ENCODE measurements at places on chromosomes 4 and X. TPM values are rescaled to one million over a fixed set of nuclear protein-coding genes. Genes with fewer than 3 reads are reported as not detected.

TMEM156 gene
- total RNA-seq, result 3.8 TPM

NPFFR2 gene
- not detected for total RNA-seq

NWD2 gene
- total RNA-seq, result not detected

GRIA3 gene
- 0.39 TPM for total RNA-seq

VEGFC gene
- total RNA-seq, result 63.4 TPM

CT45A2 gene
- total RNA-seq, result not detected

TEX13D gene
- total RNA-seq, result not detected

NAP1L3 gene
- total RNA-seq, result 2.8 TPM

ATP1B4 gene
- not detected for total RNA-seq

GLRB gene
- total RNA-seq, result 5.8 TPM

KLB gene
- total RNA-seq, result not detected

ASB9 gene
- total RNA-seq, result not detected

P2RY8 gene
- not detected for total RNA-seq

DCLK2 gene
- total RNA-seq, result 1.8 TPM

PLK4 gene
- 10.9 TPM for total RNA-seq

NLGN4X gene
- total RNA-seq, result 0.32 TPM

SLC9B1 gene
- not detected for total RNA-seq

PAPSS1 gene
- total RNA-seq, result 30.6 TPM

DCAF8L2 gene
- not detected for total RNA-seq

FGF13 gene
- 3.4 TPM for total RNA-seq

SPACA5 gene
- not detected for total RNA-seq

UGT2B17 gene
- not detected for total RNA-seq

MAGEA9B gene
- total RNA-seq, result not detected

BEND4 gene
- total RNA-seq, result not detected

TRPC5OS gene
- not detected for total RNA-seq

MAGEA12 gene
- total RNA-seq, result not detected

CENPVL3 gene
- total RNA-seq, result not detected

SAGE1 gene
- total RNA-seq, result not detected

DNASE1L1 gene
- total RNA-seq, result 58.0 TPM

GPR173 gene
- total RNA-seq, result 9.8 TPM

RBMX2 gene
- 30.9 TPM for total RNA-seq

NUP62CL gene
- not detected for total RNA-seq

INTS12 gene
- 27.1 TPM for total RNA-seq

CCNA2 gene
- total RNA-seq, result 35.6 TPM

PABPC5 gene
- total RNA-seq, result 1.2 TPM

EFHC2 gene
- 1.2 TPM for total RNA-seq

SYTL4 gene
- 5.9 TPM for total RNA-seq

SHROOM4 gene
- 0.72 TPM for total RNA-seq

GPC4 gene
- 3.9 TPM for total RNA-seq

NDST4 gene
- not detected for total RNA-seq

DDX53 gene
- total RNA-seq, result not detected

IL21 gene
- not detected for total RNA-seq

GUCY1B1 gene
- total RNA-seq, result 8.1 TPM

MAP7D2 gene
- under 0.01 TPM for total RNA-seq

CXorf65 gene
- not detected for total RNA-seq

EDA2R gene
- total RNA-seq, result 4.0 TPM

CXCL3 gene
- 66.3 TPM for total RNA-seq

SLC25A4 gene
- 5.8 TPM for total RNA-seq

FAM114A1 gene
- total RNA-seq, result 215 TPM

H2BW2 gene
- total RNA-seq, result not detected

PFKFB1 gene
- not detected for total RNA-seq

MTMR8 gene
- total RNA-seq, result 0.08 TPM

RHOXF2 gene
- not detected for total RNA-seq

GLOD5 gene
- total RNA-seq, result not detected

LEF1 gene
- total RNA-seq, result 12.9 TPM

Measured in epithelial cell of alveolus of lung (primary cell).